ENCODE measurements at places on chromosomes 7 and 10. TPM values are rescaled to one million over a fixed set of nuclear protein-coding genes. Genes with fewer than 3 reads are reported as not detected.

MRPS17 gene
- total RNA-seq, result 16.0 TPM

DNA sequence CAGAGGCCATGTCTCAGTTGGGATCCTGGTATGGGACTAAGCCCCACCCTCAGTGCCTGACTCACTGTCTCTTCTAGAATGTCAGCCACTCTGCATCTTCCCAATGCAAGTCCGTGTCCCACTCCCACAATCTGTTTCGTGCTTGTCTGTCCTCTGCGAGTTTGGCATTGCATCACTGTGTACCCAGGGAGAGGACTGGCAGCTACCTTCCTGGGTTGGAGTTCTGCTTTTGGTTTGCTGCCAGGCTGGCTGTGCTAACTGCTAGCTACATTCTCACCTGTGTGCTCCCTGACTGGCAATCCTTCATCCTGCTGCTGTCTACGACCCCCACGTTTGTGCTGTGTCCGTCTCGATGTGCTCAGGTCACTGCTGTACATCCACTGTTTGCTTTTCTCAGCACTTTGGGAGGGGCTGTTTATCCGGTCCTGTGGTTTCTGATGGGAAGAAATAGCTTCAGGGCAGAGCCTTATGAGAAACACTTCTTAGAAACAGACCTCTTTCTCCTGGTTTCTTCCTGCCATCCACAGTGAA lies 56.0 kb upstream of the GLI3 start:
- DNase-seq, result no peak
- H3K27me3 ChIP-seq, result no peaks in the 10 kb centered on the region
- H3K27ac ChIP-seq, result no peak overlapping the region
- no peaks in the 10 kb centered on the region for H3K36me3 ChIP-seq
- no peak overlapping the region for H3K4me3 ChIP-seq
- H3K4me1 ChIP-seq, result no peaks in the 10 kb centered on the region

ITIH5 gene
- total RNA-seq, result 34.2 TPM

- no peaks in the 10 kb centered on the region for H3K36me3 ChIP-seq
- no peak for DNase-seq
- no peaks in the 10 kb centered on the region for H3K27me3 ChIP-seq
Measured at GRCh38 chr7:104908636-104909035, 105.4 kb upstream of the KMT2E start.

DNA sequence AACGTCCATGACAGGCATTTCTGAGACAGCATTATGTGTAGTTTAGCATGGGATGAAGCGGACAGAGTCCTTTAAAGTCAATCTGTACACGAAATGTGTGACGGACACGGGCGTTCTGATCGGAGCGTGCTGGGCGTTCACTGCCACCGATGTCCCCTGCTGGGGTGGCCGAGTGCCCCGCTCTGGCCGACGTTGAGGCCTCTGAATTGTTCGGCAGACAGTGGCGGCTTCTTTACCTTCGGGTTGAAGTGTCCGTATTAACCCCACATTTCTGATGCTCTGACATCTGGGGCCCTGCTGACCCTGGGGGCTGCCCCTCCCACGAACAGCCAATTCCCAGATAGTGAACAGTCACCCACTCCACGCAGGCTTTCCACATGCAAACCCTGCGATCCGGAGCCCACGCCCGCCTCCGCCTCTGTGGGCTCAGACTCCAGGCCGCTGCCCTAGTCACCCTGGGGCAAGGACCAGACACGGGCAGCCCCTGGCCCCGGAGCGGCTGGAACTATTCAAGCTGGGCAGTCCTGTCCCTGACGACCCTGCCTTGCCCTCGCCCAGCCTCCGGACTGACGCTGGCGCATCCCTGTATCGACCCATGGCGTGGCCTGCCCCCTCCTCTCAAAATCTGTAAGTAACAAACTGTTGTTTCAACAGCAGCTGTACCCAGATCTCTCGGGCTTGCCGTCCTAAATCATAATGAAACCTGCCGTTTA lies 445.7 kb downstream of the PTPRN2 start:
- H3K36me3 ChIP-seq, result no peaks in the 10 kb centered on the region
- no peak for DNase-seq
- no peaks in the 10 kb centered on the region for H3K4me1 ChIP-seq

DNAJC12 gene
- total RNA-seq, result 8.5 TPM

- no peaks in the 10 kb centered on the region for H3K36me3 ChIP-seq
- no peaks in the 10 kb centered on the region for H3K4me1 ChIP-seq
- DNase-seq, result no peak
- no peaks in the 10 kb centered on the region for H3K27me3 ChIP-seq
Measured at GRCh38 chr10:111968647-111969046, 214.9 kb downstream of the GPAM start.

SP8 gene
- not detected for total RNA-seq

GRCh38 chr10:89360157-89360556 lies 17.7 kb upstream of the IFIT1B start:
- no peaks in the 10 kb centered on the region for H3K27me3 ChIP-seq
- no peak overlapping the region for H3K4me3 ChIP-seq
- H3K36me3 ChIP-seq, result no peaks in the 10 kb centered on the region
- no peak for DNase-seq
- peaks cover 5% of the 10 kb centered on the region for H3K4me1 ChIP-seq

COL1A2 gene
- 5,114 TPM for total RNA-seq

ZNF487 gene
- 5.9 TPM for total RNA-seq

GRCh38 chr10:29473406-29474100 lies 161.2 kb downstream of the SVIL start:
- DNase-seq, result no peak
- peaks cover 70% of the 10 kb centered on the region for H3K36me3 ChIP-seq
- H3K4me3 ChIP-seq, result no peak overlapping the region
- peaks cover 17% of the 10 kb centered on the region for H3K4me1 ChIP-seq

DNA sequence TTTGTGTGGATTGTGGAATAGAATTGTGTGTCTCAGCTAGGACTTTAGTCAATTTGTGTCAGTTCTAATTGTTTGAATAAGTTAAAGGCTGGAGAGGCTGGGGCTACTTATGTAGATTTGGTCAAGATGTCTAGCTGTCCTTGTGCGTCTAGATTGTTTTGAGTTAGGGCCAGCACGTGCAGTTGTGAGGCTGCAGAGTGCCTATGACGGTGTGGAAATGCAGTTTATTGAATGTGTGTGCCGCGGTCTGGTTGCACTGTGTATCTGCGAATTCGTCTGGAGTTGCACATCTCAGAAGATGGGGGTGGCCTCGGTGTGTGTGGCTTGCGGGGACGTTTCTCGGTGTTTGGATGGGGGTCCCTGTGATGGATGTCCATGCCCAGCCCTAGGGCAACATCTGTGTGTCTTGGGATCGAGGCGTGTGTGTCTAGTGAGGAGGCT lies 10.2 kb downstream of the EMX2 start:
- DNase-seq, result peak; percentile 46
- H3K4me3 ChIP-seq, result no peak overlapping the region
- no peaks in the 10 kb centered on the region for H3K36me3 ChIP-seq
- peaks cover 35% of the 10 kb centered on the region for H3K4me1 ChIP-seq
- H3K27me3 ChIP-seq, result peaks cover 88% of the 10 kb centered on the region

- H3K27ac ChIP-seq, result no peak overlapping the region
- no peak overlapping the region for H3K4me3 ChIP-seq
- H3K36me3 ChIP-seq, result no peaks in the 10 kb centered on the region
- DNase-seq, result no peak
- H3K4me1 ChIP-seq, result peaks cover 24% of the 10 kb centered on the region
Measured at GRCh38 chr10:103540722-103541121, 47.2 kb downstream of the NEURL1 start.

DNA sequence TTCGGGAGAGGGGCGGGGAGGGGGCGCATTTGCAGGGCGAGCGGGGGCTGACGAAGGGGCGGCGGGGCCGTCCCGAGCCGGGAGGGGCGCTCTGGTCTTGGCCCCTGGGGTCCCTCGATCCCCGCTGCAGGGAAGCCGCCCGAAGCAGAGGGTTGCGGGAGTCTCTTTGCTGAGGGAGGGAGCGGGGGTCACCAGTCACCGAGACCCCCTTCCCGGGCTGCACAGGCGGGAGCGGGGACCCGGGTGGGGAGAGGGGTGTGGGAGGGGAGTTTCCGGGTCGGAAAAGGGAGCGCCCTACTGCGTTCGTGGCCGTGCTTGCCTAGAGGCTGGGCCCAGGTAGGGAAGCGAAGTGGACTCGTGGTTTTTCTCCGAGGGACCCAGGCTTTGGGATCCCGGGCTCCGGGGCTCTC lies 422 bp downstream of the AP1S1 start:
- no peak for DNase-seq
- peaks cover 2% of the 10 kb centered on the region for H3K27me3 ChIP-seq
- H3K36me3 ChIP-seq, result peaks cover 20% of the 10 kb centered on the region
- peaks cover 11% of the 10 kb centered on the region for H3K4me1 ChIP-seq

DNA sequence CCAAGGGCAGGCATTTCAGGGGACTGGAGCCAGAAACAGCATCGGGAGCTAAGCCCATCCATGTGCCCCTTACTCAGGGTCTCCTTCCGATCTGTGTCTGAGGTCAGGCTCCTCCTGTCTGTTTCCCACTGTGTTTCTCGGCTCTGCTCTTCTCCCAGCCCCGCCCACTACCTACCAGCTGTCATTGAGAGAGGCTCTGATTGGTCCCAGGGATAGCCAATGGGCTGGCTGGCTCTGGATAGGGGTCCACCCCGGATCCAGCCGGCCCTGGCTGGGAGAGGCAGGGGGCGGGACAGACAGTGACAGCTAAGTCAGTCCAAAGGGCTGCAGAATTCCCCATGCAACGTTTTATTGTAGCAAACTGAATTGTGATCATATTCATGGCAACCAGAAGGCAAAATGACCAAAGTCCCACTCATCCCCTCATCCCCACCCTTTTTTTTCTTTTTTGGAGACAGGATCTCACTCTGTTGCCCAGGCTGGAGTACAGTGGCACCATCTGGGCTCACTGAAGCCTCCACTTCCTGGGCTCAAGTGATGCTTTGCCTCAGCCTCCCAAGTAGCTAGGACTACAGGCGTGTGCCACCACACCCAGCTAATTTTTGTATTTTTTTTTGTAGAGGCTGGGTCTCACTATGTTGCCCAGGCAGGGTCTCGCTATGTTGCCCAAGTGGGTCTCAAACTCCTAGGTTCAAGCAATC lies 76.3 kb downstream of the CLIP2 start:
- H3K27ac ChIP-seq, result peak overlapping the region; percentile 74
- H3K27me3 ChIP-seq, result no peaks in the 10 kb centered on the region
- H3K36me3 ChIP-seq, result peaks cover 33% of the 10 kb centered on the region
- DNase-seq, result peak; percentile 89

DNA sequence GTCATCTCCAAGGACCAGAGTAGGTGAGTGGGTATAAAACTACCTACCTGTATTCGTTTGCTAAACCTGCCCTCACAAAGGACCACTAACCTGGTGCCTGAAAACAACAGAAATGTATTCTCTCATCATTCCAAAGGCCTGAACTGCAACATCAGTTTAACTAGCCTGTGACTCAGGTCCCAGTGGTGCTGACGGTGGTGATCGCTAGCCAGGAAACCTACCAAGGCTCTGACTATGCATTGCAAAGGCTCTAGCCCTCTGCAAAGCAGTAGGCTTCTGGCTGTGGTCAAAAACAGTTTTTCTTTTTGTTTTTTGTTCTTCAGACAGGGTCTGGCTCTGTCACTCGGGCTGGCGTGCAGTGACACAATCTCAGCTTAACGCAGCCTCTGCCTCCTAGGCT lies 107.5 kb downstream of the NPTX2 start:
- no peaks in the 10 kb centered on the region for H3K4me1 ChIP-seq
- no peak overlapping the region for H3K27ac ChIP-seq
- H3K27me3 ChIP-seq, result peaks cover 3% of the 10 kb centered on the region
- DNase-seq, result no peak
- H3K4me3 ChIP-seq, result no peak overlapping the region

- H3K27ac ChIP-seq, result no peak overlapping the region
- peaks cover 2% of the 10 kb centered on the region for H3K27me3 ChIP-seq
- H3K4me3 ChIP-seq, result no peak overlapping the region
- no peaks in the 10 kb centered on the region for H3K4me1 ChIP-seq
- H3K36me3 ChIP-seq, result no peaks in the 10 kb centered on the region
- DNase-seq, result no peak
Measured at GRCh38 chr10:128693493-128694131, 567.4 kb upstream of the MKI67 start.

DNA sequence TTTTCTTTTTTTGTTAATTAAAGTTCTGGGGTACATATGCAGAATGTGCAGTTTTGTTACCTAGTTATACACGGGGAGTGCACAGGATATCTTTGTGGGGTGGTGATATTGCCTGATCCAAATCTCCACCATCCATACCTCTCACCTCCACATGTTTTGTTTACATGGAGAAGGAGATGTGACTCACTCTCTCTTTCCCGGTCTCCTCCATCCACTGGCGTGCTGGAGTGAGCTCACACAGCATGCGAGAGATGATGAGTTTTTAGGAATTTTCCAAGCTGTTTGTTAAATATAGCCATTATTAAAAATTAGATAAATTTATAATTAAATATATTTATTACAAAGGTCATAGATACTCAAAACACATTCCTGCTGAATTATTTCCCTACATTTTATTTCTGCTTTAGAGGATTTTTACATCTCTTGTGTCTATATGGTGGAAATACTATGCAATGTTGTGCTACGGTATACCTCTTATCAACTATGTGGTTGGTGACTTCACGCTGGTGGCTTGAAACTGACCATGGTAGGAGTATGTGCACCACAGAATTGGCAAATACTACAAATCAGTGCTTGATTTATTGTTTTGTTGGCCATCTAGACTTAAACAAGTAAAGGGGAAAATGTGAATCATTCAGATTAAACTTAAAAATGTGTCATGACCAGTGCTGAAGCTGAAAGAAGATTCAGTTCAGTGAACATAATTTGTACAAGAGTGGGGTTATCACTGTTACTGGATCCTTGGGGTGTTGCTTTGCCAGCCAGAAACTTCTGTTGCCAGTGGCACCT lies 107.9 kb upstream of the FAM180A start:
- no peaks in the 10 kb centered on the region for H3K4me1 ChIP-seq
- H3K36me3 ChIP-seq, result no peaks in the 10 kb centered on the region
- H3K4me3 ChIP-seq, result no peak overlapping the region
- H3K27ac ChIP-seq, result no peak overlapping the region
- H3K27me3 ChIP-seq, result no peaks in the 10 kb centered on the region

GARIN1A gene
- total RNA-seq, result 0.53 TPM

DNA sequence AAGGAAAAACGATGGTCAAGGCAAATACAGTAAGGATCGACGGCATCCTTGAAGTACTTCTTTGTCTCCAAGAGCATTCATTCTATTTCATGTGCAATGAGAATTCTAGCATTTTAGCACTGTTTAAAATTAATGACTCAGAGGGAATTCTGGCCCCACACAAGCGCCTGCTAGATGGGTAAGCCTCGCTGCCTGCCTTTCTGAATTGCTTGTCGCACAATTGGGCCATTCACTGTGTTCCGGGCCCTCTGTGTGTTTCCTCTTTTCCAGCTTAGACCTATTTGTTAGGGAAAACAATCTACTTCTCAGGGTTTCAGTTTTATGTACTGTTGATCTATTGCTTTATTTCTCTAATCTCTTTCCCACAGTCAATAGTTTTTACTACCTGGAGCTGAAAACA lies 204.7 kb upstream of the ZNF32 start:
- no peak overlapping the region for H3K27ac ChIP-seq
- H3K4me1 ChIP-seq, result peaks cover 18% of the 10 kb centered on the region
- no peaks in the 10 kb centered on the region for H3K27me3 ChIP-seq
- H3K36me3 ChIP-seq, result no peaks in the 10 kb centered on the region
- DNase-seq, result no peak
- H3K4me3 ChIP-seq, result no peak overlapping the region

AGBL3 gene
- total RNA-seq, result 2.2 TPM
